Thoracic aorta (tissue), 2 donors: ENCODE measurements at places on chromosomes 12 and 14.

- H3K36me3 ChIP-seq: no peaks in the 10 kb centered on the region
- DNase-seq: no peak
- H3K4me3 ChIP-seq: no peak overlapping the region
- no peaks in the 10 kb centered on the region for H3K27me3 ChIP-seq
Observed at GRCh38 chr12:72141381-72141780, 130.8 kb upstream of the TRHDE start.

DNA sequence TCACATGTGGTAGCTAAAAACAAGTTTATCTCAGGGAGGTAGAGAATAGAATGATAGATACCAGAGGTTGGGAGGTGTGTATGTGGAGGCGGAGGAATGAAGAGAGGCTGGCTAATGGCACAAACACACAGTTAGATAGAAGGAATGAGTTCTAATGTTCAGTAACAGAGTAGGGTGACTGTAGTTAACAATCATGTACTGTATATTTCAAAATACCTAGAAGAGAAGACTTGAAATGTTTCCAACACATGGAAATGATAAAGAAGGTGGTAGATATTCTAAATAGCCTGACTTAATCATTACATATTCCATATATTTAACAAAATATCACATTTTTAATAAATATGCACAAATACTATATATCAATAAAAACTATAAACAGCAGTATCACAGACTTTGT is 8.9 kb upstream of the IFNG-AS1 start:
- H3K27ac ChIP-seq: no peak overlapping the region
- no peaks in the 10 kb centered on the region for H3K4me1 ChIP-seq
- no peak for DNase-seq
- no peaks in the 10 kb centered on the region for H3K27me3 ChIP-seq

DNA sequence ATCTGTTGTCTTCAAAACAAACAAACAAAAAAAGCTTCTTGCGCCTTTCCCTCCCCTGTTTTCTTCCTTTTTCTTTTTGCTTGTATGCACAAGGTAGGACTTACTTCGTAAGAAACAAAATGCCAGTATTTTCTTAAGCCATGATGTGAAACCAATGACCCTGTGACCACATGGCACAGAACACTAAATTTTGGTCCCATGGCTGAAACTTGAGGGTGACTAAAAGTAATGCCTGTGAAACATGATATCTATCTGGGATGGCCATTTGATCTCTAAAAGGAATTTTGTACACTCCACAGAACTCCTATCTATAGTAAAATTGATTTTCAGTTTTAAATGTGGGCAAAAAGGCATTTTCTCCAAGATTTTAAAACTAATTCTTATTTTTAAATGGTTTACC is 63.6 kb downstream of the PAPOLA start:
- no peak overlapping the region for H3K4me3 ChIP-seq
- no peaks in the 10 kb centered on the region for H3K27me3 ChIP-seq
- H3K4me1 ChIP-seq: no peaks in the 10 kb centered on the region
- no peak for DNase-seq
- no peak overlapping the region for H3K27ac ChIP-seq

GRCh38 chr14:104657101-104657524 is 32.3 kb upstream of the INF2 start:
- no peak for DNase-seq
- no peak overlapping the region for H3K4me3 ChIP-seq

DNA sequence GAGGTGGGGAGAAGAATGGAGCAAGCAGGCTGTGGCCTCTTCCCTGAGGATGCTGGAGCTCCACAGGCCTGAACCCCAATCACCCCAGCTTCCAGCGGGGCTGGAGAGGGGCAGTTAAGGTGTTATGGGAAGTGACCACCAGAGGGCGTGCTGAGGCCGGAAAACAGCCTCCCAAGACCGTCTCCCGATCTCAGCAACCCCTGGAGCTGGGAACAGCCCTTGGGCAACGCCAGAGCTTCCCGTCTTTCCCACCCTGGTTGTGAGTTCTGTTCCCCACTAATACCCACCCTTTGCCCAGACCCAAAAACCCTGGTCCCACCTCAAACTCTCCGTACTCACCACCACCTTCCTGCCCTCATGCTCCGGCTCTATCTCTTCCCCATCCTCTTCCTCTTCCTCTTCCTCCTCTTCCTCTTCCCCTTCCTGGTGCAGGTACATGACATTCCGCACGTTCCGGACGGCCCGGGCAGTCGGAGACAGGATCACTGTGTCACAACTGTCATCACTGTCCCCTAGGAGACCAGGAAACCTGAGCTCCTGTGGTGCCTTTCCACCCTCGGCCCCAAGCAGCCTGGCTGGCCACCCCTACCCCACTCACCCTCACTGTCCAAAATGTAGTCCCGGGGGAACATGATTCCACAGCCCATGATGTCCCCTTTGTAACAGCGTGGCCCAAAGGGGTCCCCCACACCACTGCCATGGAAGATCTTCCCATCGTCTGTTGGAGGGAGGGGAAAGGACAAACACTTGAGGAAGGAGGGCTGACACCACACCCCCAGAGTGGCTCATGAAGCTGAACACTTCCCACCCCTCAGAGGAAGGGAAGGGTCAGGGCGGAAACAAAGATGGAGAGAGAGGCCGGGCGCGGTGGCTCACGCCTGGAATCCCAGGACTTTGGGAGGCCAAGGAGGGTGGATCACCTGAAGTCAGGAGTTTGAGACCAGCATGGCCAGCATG is 12.9 kb downstream of the SPRYD3 start:
- no peaks in the 10 kb centered on the region for H3K27me3 ChIP-seq
- H3K27ac ChIP-seq: peak overlapping the region; percentile 78
- no peak for DNase-seq
- peaks cover 36% of the 10 kb centered on the region for H3K36me3 ChIP-seq
- peaks cover 31% of the 10 kb centered on the region for H3K4me1 ChIP-seq

DNA sequence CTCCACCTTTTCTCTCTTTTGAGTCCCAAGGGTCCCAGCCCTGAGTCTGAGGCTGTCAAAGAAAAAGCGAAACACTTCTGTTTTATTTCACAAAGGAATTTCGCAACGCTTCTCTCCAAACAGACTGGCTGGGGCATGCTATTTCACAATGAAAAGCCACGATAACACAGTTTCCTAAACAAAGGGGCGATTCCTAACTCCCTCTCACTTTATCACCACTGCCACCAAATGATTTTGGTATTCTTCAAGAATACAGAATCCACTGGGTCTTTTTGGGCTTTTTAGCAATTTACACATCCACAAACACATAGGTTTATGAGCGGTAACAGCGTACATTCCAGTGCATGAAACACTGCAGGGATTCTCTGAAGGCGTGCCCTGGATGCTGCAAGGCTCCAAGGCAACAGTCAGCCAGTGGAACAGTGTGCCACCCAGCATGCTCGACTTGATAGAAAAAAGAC is 161.2 kb downstream of the DAD1 start:
- H3K4me1 ChIP-seq: peaks cover 30% of the 10 kb centered on the region
- no peak for DNase-seq
- peak overlapping the region; percentile 60 for H3K4me3 ChIP-seq
- no peak overlapping the region for H3K27ac ChIP-seq
- no peaks in the 10 kb centered on the region for H3K27me3 ChIP-seq

DNA sequence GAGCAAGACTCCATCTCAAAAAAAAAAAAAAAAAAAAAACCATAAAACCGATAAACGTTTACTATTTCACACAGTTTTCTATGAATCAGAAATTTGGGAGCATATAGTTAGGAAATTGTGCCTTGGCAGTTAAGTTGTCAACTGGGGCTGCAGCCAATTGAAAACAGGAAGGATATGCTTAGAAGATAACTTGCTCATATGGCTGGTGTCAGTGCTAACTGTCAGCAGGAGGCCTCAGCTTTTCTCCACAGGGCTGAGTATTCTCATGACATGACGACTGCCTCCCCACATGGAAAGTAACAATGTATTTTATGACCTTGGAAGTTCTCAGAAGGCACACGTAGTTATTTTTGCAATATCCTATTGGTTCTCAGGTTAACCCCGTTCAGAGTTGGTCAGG is 29.6 kb upstream of the OR5AU1 start:
- H3K27me3 ChIP-seq: no peaks in the 10 kb centered on the region
- no peaks in the 10 kb centered on the region for H3K4me1 ChIP-seq
- H3K27ac ChIP-seq: no peak overlapping the region

GRCh38 chr14:55084401-55085059 is 33.1 kb downstream of the MAPK1IP1L start:
- DNase-seq: no peak
- no peaks in the 10 kb centered on the region for H3K4me1 ChIP-seq
- no peaks in the 10 kb centered on the region for H3K27me3 ChIP-seq

DNA sequence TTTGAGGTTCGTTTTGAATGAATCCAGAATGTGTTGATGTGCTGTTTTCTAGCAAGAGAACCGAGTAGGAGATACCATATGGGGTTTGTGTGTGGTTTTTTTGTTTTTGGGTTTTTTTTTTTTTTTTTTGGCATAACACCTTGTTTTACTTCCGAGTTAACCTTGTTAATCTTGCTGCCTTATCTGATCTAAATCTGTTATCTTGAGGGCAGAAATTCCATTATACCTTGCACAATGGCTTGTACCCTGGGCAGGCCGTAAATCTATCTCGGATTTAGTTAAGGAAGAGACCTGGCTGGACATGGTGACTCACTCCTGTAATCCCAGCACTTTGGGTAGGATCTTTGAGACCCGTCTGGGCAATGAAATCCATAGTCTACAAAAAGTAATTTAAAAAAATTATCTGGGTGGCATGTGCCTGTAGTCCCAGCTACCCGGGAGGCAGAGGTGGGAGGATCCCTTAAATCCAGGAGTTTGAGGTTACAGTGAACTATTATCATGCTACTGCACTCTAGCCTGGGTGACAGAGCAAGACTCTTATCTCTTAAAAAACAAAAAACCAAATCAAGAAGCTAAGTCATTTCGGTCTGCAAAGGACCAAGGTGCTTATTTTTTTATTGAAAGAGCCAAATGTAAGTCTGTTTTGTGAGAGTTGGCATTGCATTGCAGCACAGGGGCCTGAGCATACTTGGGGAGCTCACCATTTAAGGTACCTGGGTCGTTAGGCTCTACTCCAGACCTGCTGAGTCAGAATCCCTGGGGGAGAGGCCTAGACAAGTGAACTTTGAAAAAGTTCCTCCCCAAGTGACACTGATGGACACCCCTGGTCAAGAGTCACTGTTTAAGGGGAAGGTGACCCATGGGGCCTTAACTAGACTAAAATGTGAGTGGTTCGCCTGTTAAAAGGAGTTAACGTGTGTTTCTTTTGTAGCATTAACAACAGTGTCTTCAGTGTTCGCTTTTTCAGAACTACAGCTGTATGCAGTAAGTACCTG is 6.7 kb downstream of the DLST start:
- H3K36me3 ChIP-seq: peaks cover 36% of the 10 kb centered on the region
- peak overlapping the region; percentile 14 for H3K27ac ChIP-seq
- H3K4me1 ChIP-seq: peaks cover 50% of the 10 kb centered on the region
- DNase-seq: no peak
- H3K27me3 ChIP-seq: no peaks in the 10 kb centered on the region

- H3K4me1 ChIP-seq: peaks cover 41% of the 10 kb centered on the region
- no peaks in the 10 kb centered on the region for H3K27me3 ChIP-seq
- H3K36me3 ChIP-seq: no peaks in the 10 kb centered on the region
- no peak for DNase-seq
- no peak overlapping the region for H3K27ac ChIP-seq
- H3K4me3 ChIP-seq: no peak overlapping the region
Observed at GRCh38 chr12:41055875-41056577, 132.1 kb upstream of the PDZRN4 start.

GRCh38 chr12:93154753-93155480 is 222.8 kb upstream of the NUDT4 start:
- peaks cover 13% of the 10 kb centered on the region for H3K4me1 ChIP-seq
- H3K36me3 ChIP-seq: no peaks in the 10 kb centered on the region
- no peaks in the 10 kb centered on the region for H3K27me3 ChIP-seq
- no peak overlapping the region for H3K27ac ChIP-seq
- DNase-seq: no peak
